ENCODE measurements at places on chromosomes 2 and 18.

DNA sequence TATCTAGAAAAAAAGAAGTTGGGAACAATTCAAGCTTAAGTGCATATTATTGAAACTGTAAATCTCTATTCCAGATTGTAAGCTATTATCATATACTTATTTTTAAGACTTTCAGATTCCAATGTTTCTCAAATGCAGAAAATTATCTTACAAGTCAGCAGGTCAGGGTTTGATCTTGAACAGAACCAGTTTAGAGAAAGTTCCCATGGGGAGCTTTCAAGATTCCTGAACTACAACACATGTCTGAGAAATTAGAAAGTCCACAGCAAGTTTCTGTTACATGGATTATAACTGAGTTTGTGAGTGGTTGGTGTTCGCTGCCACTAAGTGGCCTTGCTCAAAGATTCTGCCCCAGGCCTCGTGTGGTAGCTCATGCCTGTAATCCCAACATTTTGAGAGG is 31.6 kb upstream of the SP3 start:
- no peak for DNase-seq

GRCh38 chr2:72090271-72090720 is 57.4 kb downstream of the CYP26B1 start:
- DNase-seq = no peak

DNA sequence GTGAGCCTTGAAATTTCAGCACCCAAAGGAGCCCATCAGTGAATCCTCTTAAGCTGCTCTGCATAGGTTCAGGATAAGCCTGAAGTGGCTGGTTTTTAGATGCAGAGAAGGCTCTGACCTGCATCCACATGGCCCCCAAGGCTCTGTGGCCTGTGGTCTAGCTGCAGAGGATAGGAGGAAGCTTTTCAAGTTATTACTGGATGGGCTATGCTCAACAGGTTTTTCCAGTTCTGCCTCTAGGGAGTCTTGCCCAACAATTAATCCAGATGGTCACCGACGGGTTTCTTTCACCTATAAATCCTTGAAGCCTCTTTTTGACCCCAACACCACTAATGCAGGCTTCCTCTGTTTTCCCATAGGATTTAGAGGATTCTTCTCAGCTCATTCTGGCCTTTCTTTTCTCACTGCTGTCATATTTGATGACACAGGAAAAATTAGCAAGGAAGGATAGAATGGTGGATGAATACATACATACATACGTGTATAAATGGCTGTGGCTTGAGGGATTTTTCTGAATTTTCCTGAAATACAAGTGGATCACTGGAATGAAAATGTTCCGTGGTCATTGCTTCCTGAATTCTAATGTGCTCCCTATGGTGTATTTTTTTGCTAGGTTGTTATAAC is 52.2 kb upstream of the BCL2L11 start:
- DNase-seq = no peak

DNA sequence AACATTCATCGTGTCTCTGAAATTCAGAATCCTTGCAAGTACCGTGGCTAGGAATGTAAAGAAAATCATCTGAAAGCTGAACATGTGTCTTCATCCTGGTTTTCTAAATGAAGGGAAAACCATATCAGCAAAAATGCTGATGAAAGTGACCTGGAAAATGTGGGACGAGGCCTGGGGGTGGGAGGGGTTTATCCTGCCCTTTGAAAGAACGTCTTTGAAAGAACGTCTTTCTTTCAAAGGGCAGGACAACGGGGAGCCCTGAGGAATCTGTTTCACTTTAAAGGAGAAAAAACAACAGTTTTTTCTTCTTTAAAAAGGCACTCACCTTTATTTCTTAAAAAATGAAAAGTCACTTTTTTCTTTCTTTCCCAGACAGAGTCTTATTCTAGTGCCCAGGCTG is 185.2 kb downstream of the ALPK2 start:
- no peak for DNase-seq

DNA sequence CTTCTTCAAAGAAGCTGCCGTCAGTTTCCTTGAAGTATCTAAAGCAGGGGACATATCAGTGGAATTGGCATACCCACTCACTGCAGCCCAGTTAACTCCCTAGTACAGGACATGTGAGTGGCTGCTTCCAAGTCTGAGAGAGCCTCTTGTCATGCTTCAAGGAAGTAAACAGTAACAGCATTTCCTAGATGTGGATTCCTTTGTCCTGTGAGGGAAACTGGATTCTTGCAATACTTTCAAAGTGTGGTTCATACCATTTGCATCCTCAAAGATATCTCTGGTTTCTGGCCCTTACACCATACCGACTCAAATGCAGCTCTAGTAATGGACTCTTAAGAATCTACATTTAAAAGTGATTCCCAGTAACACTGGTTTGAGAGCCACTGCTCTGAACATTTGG is 87.2 kb downstream of the ESCO1 start:
- DNase-seq = no peak

- no peak for DNase-seq
These were observed 16.5 kb upstream of the VIT start for GRCh38 chr2:36680012-36680411.

Measured in stimulated activated CD8-positive, alpha-beta memory T cell treated with anti-CD3 and anti-CD28 coated beads, Interleukin-2, amount 100 ng/mL, for 48 hours (primary cell).